ENCODE measurements at places on chromosomes 3 and 15.

DNA sequence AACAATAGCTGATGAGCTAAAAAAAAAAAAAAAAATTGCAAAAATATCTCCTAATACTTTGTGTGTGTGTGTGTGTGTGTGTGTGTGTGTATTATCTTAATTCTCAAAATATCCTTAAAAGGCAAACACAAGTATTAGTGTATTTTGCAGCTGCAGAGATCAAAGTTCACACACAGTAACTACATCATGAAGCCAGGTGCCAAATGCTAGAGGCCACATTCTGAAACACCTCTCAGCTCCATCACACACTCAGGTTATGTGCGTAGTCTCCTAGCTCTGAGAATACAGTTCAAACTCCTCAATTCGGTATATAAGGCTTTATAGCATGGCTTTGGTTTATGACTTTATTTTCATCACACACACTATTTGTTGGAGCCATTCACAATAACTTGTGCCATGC lies 33.5 kb upstream of the PPARG start:
- DNase-seq = no peak

- no peak for DNase-seq
Measured at GRCh38 chr3:58866079-58866478, 183.7 kb downstream of the CFAP20DC start.

GRCh38 chr15:101332061-101332467 lies 37.0 kb upstream of the SNRPA1 start:
- DNase-seq = no peak

DNA sequence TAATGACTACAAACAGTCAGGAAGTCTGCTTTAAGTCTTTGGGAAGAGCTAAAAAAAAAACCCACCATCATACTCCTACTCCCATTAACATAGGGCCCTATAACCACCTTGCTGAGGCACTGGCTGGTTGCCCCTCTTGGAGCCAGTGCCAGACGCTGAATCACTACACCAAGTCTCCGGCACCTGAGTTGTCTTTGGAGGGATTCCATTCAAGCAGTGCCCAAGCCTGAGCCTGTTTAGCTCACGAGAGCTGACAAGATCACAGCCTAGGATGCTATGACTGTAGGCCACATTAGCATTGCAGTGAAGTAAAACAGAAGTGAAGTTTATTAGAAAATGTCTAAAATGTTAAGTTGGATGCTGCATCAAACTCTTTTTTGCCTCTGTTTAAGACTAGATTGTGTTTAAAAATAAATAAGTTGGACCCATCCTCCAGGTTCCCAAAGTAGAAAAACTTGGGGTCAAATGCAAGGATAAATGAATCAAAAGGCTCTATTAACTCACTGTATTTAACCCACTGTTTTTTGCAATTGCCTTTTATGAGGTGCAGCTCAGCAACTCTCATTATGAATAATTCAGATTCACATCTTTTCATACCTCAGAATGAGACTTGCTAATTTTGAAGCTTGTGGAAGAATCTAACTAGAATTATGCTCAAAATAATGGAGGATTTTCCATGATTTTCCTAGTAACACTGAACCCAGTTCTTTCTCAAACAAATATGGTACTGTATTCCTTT lies 461.9 kb downstream of the FOXP1 start:
- DNase-seq = no peak

DNA sequence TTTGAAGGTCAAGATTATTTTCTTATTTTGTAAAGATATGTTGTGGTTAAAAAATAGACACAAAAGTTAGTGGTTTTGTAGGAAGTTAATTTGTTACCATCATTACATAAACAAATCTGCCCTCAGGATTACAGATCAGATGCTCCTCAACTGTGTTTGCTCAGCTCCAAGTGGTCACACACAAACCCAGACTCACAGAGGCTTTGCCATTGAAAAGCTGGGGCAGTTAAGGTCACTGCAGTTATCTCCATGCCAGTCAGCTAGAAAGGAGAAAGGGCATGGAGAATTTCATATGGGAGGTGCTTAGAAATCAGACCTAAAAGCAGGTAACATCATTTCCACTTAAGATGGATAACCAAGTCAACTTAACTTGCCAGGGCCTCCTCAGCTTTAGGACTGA lies 825.7 kb upstream of the GBE1 start:
- DNase-seq = no peak

DNA sequence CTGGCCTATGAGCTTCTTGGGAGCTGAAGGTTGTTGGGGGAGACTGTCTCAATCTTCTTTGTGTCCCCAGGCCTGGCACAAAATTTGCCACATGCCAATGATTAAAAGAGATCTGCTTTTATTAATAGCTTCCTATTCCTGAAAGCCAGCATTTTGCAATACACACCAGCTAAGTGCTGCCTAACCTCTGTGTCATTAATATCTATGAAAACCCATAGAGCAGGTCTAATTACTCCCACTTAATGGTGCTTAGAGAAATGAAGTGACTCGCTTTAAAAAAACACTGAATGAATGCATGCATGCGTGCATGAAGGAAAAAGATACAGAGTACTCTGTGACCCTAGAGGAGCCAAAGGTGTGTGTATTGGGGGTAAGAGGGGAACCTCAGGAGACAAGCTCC lies 55.0 kb downstream of the SLC6A1 start:
- no peak for DNase-seq

DNA sequence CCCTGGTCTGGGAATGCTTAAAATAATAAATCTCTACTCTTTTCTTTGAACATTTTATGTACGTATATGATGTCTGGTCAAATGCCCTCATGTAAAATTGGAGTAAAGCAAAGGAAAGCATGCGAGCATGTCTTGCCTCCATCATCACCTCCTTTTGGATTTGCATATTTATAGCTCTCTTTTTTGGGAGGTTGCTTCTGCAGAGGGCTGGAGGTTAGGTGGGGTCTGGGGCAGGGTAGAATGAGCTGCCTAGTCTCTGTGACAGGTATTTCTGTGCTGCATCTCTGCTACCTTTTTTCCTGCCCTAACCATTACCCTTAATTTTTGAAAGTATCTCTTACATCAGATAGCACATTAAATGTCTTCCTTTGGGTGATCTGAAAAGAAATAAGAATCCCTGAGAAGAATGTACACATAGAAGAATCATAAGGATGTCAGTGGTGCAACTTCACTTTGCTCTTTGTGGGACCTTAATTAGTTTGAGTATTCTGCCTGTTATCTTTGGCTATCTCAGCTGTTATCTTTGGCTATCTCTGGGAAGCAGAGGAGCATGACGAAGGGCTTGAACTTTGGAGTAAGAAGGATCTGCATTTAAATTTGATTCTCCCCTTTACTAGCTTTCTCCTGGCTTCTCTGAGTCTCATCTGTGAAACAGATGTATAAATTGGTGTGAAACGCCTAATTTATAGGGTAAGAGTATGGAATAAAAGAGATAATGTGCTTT lies 40.2 kb downstream of the PPM1L start:
- DNase-seq = no peak

DNA sequence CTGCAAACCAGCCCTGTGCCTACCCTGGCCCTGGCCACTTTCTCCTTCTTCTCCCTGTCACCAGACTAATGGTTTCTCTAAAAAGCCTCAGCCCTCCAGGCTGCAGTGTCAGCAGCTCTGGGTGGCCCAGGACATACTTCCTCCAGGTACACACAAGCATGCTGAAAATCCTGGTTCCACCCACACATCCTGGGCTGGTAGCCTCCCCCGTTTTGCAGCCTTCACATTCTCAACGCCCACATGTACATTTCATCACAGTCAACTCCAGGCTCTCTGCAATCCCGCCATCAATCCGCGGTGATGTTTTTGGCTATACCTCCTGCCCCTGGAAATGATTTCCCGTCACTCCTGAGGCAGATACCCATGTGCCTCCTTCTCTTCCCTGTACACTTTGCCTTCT lies 59.4 kb downstream of the MAGEF1 start:
- no peak for DNase-seq

DNA sequence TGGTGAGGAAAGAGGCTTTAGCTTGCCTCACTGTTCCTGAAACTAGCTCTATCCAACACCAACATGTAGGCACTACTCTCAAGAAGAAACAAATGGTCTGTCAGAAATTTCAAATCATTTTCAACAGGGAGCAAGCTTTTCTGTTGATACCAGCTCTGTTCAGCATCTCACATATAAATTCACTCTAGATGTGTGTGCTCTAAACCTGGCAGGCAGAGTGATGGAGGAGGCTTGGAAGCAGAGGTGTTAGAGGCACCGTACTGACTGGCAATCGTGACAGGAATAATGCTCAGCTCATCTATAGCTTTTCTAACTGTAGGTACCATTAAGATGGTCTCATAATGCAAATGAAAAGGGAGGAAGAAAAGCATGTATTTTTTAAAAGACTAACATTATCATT lies 597.2 kb upstream of the NECTIN3 start:
- no peak for DNase-seq

DNA sequence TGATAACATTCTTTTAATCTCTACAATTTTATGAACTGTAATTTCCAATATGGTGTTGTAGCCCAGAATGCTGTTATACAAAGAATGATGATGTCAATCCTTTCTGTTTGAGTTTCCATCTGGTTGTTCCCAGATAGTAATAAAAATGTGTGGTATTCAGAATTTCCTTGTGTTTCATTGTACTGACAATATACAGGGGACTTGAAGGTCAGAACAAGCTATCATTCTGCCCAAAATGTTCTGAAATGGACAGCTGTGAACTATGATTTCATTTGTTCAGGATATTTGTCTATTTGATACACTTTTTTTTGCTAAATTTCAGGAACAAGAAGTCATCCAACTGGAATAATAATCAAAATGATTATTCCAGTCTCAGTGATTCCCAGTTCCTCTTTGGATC lies 40.8 kb downstream of the C3orf62 start:
- no peak for DNase-seq

- no peak for DNase-seq
Measured at GRCh38 chr3:108287146-108287545, 9.2 kb upstream of the HHLA2 start.

DNA sequence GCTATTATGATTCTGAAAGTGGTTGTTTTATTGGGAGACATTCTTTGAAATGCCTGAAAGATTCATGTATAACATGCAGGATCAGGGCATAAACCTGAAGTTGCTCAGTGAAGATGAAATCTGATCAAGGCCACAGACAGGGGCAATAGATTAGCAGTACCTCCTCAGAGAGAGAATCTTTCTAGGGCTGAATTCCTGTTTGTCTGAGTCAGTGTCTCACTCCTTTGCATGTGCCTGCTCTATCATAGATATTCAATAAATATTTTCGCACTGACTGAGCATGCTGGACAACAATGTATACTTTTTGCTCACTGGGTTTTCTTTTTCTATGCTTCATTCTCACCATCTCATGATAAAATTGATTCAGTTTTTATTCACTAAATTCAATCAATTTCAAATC lies 49.8 kb upstream of the PFN2 start:
- DNase-seq = no peak

Measured in cortex of kidney (tissue), 1 donor.